ENCODE measurements at places on chromosomes 7 and 10. TPM values are rescaled to one million over a fixed set of nuclear protein-coding genes. Genes with fewer than 3 reads are reported as not detected.

Gene NEUROG3
- total RNA-seq = not detected

Gene FAM20C
- total RNA-seq = 31.0 TPM

Gene PDZD7
- total RNA-seq = 20.6 TPM

Gene SNX10
- 75.8 TPM for total RNA-seq

Gene MYH16
- not detected for total RNA-seq

Gene LRRC61
- 8.0 TPM for total RNA-seq

Gene AQP1
- 29.6 TPM for total RNA-seq

Gene FRG2B
- total RNA-seq = not detected

Gene RTKN2
- total RNA-seq = 1.8 TPM

Gene LBX1
- total RNA-seq = not detected

Gene OR2A42
- total RNA-seq = not detected

Gene CCDC136
- 101 TPM for total RNA-seq

Gene TEX36
- total RNA-seq = not detected

Gene EEF1AKMT2
- 25.3 TPM for total RNA-seq

Gene NXPH1
- total RNA-seq = 16.2 TPM

Gene TIMM23
- 59.2 TPM for total RNA-seq

Gene SPACDR
- total RNA-seq = 6.9 TPM

Gene PDE1C
- total RNA-seq = 64.4 TPM

Gene PLA2G12B
- not detected for total RNA-seq

Gene SEM1
- total RNA-seq = 39.5 TPM

Gene C7orf57
- not detected for total RNA-seq

Gene CYP26C1
- total RNA-seq = 0.26 TPM

Gene LRRC17
- 2.9 TPM for total RNA-seq

Gene CLDN3
- not detected for total RNA-seq

Gene KCND2
- 26.5 TPM for total RNA-seq

Gene FBXL13
- total RNA-seq = 4.8 TPM

Gene AGAP5
- 15.3 TPM for total RNA-seq

Gene PIK3CG
- total RNA-seq = 2.5 TPM

Gene CALHM3
- total RNA-seq = not detected

Gene FRA10AC1
- 22.8 TPM for total RNA-seq

Gene HSPA12A
- 124 TPM for total RNA-seq

Gene VENTX
- not detected for total RNA-seq

Gene ANKRD30A
- 0.38 TPM for total RNA-seq

Gene EPO
- total RNA-seq = not detected

Gene CLRN3
- not detected for total RNA-seq

Gene RAPGEF5
- total RNA-seq = 405 TPM

Gene TLX1
- total RNA-seq = not detected

Gene INA
- total RNA-seq = 112 TPM

Gene PPP1R3C
- 30.6 TPM for total RNA-seq

Gene CYP51A1
- total RNA-seq = 101 TPM

Gene OR6V1
- not detected for total RNA-seq

Gene CH25H
- total RNA-seq = 5.1 TPM

Gene C10orf143
- total RNA-seq = 3.5 TPM
